ENCODE measurements at places on chromosomes 1 and 21.

GRCh38 chr21:31514598-31514997 lies 144.9 kb upstream of the SOD1 start:
- DNase-seq, result no peak

- DNase-seq, result no peak
These were observed 230.6 kb downstream of the TNR start for GRCh38 chr1:175512637-175513412.

- DNase-seq, result peak; percentile 66
These were observed 46.2 kb downstream of the DYRK1A start for GRCh38 chr21:37412603-37413360.

DNA sequence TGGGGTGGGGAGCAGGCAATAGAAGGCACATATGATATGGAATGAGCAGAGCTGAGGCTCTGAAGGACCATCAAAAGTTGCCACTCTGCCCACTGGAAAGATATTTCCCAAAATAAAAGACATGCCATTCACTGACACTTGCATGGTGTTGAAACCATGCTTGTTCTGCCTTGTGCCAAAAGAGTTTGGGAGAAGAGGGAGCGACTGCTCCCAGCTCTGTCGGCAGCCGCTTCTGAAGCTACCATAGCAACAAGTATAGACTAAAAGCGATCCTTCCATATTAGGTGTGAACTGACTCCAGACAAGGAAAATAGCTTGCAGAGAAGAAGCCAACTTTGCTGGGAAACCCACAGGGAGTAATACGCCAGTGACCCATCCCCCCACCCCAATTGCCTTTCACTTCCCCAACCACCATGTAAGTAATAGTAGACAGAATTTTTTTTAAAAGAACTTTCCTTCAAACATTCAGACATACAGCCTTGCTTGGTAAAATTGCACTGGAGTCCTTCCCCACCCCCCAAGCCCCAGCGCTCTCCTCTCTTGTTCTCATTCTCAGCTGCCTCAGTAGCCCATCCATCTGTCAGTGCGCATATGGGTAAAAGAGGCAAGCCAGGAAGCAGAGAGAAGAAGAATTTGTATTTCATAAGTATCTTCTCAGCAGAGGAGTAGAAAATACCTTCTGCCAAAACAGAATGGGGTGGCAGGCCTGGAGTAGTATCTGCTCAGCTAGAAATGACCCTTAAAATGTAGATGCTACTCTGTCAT lies 263.7 kb downstream of the OMA1 start:
- no peak for DNase-seq

- no peak for DNase-seq
These were observed 23.7 kb upstream of the NRIP1 start for GRCh38 chr21:15088488-15088887.

GRCh38 chr1:110336300-110337039 lies 2.7 kb upstream of the RBM15 start:
- no peak for DNase-seq

DNA sequence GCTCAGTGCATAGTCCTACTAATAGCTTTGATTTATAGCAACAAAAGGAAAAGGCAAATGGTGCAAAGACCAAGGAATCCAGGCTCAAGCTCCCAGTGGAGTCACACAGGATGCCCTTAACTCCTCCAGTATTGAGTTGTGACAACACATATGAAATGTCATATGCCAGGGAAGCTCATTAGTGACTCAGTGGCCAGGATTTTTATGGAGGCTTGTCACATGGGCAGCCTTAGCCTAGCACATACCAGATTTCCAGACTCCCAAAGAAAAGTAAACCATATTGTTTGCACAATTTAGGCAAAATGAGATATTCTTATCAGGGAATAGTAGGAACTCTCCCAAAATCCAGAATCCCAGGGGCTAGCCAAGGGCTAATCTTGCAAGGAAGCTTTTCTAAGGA lies 129.2 kb downstream of the MAGI3 start:
- peak; percentile 11 for DNase-seq

DNA sequence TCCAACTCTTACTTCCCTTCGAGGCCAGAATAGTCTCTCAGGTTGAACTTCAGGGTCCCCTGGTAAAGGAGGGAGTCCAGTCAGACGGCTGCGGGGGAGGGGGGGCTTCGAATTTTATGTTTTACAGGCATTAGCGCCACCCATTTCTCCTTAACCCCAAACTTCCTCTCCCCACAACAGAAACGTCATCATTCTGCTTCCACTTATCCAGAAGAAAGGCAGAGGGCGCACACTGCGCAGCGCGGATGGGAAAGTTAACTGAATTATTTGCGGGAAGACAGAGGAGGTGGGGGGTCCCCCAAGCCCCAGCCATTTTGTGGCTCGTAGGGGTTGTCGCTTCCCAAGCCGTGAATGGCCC lies 529 bp upstream of the PRMT2 start:
- peak; percentile 77 for DNase-seq

DNA sequence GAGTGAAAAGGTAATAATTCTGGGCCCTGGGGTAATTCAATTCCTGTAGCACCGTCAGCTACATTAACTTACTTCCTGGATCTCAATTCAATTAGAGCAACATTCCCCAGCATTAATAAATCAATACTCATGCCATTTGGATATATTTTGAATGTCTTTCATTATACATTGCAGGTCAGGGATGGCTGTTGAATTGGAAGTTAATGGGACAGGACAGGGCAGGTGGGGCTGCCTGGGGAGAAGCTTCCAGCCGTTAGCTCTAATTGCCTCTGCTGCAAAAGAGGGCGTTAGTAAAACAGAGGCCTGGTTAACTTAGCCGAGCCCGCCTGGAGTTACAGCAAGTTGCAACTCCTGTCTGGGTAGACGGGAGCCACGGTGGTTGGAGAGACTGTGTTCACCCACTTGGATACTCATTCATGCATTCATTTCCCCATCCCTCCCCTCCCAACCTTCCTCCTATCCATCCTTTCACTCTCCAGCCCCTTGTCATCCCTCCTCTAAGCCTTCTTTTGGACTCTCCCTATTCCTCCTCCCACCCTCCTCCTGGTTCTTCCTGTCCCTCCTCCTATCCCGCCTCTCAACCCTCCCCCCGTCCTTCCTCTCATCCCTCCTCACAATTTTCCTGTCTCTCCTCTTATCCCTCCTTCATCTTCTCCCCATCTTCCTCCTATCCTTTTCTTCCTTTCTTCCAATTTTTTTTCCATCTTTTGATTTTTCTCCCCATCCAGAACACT lies 137.6 kb upstream of the RUNX3 start:
- no peak for DNase-seq

GRCh38 chr1:220001095-220001501 lies 45.2 kb downstream of the EPRS1 start:
- no peak for DNase-seq

GRCh38 chr1:92125204-92125603 lies 45.1 kb downstream of the BTBD8 start:
- DNase-seq, result no peak

- peak; percentile 91 for DNase-seq
These were observed 6.6 kb upstream of the SMIM12 start for GRCh38 chr1:34865981-34866761.

DNA sequence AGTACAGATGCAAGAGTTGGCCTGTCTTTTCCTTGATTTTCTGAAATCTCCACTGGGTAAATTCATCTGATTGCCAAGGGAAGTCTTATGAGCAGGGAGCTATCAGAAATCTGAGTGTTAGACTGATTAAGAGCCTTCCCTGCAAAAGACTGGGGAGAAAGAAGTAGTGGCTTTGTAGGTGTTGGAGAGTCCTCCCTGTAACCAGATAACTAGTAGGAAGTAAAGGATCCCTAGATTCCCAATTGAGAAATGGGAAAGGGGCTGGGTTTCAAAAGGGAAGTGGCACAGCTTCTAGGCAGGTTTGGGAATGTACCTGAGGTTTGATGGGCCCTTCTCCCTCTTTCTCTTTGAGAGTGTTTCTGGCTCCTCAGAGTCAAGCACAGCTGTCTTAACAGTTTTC lies 2.1 kb downstream of the TLCD4 start:
- DNase-seq, result no peak

DNA sequence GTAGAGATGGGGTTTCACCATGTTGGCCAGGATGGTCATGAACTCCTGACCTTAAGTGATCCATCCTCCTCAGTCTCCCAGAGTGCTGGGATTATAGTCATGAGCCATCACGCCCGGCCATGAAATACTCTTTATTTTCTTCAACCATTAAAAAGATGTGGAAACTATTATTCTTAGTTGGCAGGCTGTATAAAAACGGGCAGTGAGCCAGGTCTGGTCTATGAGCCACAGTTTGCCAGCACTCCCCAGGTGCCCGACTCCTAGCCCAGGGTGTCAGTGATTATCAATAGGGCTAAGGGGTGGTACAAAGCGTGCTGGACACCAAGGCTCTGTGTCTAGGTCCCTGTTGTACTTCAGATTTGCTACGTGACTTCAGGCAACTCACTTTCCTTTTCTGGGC lies 3.7 kb upstream of the TMEM61 start:
- DNase-seq, result no peak

- no peak for DNase-seq
These were observed 101.1 kb downstream of the CDC7 start for GRCh38 chr1:91601554-91602376.

DNA sequence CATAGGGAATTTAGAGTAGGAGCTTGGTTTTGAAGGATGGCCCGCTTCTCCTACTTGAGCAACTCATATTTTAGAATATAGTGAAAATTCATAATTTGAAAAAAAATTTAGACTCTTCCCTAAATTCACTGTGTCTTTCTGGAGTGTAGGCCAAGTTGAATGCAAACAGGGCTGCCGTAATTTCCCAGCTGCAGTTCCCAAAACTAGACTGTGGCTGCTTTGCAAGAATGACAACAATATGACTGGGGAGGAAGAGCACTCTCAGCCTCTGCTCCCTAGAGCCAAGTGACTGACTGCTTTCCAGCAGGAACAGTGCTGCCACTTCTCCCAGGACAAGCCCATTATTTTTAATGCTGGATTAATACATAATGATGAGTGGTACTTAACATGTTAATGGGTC lies 209.0 kb downstream of the RHOU start:
- DNase-seq, result no peak

DNA sequence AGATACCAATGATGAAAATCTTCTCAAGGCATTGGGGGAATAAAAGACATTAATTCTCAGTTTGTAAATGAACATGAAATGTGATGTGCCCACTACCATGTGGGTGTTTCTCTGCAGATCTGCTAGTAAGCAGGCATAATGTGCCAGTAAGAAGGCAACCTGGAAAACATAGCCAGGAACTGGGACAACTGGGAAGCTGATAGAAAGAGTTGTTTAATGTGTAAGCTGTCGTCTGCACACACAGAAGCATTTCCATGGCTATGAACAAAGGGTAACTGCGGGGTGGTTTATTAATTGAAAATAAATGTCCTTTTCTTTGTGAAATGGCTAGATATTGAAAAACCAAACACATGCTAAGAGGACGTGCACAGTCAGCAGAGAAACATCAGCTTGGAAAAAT lies 52.0 kb downstream of the ZC3H11B start:
- no peak for DNase-seq

GRCh38 chr21:34039678-34040382 lies 33.5 kb upstream of the MRPS6 start:
- DNase-seq, result no peak

GRCh38 chr1:219467524-219467923 lies 145.4 kb downstream of the ZC3H11B start:
- no peak for DNase-seq

DNA sequence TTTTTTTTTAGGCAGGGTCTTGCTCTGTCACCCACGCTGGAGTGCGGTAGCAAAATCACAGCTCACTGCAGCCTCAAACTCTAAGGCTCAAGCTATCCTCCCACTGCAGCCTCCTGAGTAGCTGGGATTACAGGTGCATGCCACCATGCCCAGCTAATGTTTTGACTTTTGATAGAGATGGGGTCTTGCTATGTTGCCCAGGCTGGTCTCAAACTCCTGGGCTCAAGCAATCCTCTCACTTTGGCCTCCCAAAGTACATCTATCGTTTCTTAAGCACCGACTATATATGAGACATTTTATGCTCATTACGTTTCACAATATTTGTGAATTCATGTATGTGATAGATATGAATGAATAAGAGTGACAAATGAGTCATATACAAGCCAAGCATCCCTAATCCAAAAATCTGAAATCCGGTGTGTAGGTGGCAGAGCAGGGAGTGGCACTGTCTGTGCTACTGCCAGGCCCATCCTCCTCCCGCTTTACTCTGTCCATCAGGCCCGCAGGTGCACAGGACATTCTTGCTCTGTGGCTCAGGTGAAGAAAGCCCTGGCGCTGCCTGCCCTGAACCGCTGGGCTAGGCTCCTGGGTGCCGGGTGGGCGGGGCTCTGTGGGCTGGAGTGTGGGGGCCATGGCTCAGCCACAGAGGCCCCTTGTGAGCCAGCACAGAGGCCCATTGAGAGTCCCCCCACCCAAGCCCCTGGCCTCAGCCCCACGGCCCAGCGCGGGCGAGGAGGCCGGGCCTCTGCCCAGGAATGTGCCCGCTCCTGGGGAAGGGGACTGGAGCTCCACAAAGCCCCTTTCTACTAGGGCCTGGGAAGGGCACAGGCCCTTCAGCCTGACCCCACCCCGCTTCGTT lies 45.3 kb downstream of the HSPG2 start:
- no peak for DNase-seq

GRCh38 chr1:4034318-4034887 lies 134.3 kb upstream of the C1orf174 start:
- no peak for DNase-seq

DNA sequence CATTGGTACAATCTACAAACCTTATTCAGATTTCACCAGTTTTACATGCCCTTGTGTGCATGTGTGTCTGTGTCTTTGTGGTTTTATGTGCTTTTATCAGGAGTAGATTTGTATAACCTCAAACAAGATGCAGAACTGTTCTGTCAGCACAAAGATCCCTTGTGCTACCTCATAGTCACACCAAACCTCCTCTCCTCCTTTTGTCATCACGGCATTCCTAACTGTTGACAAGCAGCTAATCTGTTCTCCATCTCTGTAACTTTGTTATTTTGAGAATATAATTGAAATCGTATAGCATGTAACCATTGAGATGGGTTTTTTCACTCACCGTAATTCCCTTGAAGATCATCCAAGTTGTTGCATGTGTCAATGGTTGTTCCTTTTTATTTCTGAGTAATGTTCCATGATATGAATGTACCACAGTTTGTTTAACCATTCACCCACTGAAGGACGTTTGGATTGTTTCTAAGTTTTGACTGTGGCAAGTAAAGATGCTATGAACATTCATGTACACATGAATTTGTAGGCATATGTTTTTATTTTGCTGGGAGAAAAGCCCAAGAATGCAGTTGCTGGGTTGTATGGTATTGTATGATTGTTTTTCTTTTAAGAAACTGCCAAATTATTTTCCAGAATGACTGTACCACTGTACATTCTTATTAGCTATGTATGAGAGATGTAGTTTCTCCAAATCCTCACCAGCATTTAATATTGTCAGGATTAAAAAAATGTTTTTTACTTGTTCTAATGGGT lies 78.1 kb upstream of the B3GALT2 start:
- DNase-seq, result peak; percentile 10

- no peak for DNase-seq
These were observed 43.2 kb downstream of the UTP25 start for GRCh38 chr1:209871006-209871405.

DNA sequence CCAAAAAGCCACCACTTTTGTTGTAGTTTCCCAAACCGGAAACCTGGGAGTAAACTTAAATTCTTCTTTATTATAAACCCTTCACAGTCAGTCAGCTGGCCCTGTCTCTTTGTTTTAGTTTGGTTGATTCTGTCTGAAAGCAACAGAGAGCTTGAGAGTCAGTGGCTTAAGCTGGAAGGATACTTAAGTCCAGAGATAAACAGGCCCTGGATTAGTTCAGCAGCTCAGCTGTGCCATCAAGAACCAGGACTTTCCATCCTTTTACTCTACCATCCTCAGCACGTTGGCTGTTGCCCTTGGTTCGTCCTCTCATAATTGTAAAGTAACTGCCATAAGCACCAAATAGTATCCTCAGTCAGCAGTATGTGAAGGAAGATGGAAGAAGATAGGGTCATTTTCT lies 4.5 kb downstream of the DESI2 start:
- no peak for DNase-seq

GRCh38 chr1:197808880-197809279 lies 33.6 kb upstream of the DENND1B start:
- DNase-seq, result no peak
